CD4-positive, CD25-positive, alpha-beta regulatory T cell (primary cell): ENCODE measurements at places on chromosomes 11 and 22.

- no peaks in the 10 kb centered on the region for H3K4me1 ChIP-seq
- DNase-seq, result no peak
Observed at GRCh38 chr22:40599731-40600130, 36.8 kb downstream of the MRTFA start.

DNA sequence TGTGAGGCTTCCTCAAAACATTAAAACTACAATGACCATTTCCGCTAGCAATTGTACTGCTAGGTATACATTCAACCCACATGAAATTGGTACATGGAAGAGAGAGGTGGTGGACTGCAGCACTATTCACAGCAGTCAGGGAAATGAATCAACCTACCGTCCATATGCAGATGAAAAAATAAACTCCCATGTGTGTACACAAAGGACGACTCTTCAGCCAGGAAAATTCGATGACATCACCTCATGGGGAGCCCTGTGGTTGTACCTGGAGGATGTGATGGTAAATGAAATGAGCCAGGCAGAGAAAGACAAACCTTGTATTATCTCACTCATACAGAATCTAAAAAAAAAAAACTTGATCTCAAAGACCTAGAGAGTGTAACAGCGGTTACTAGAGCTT is 23.3 kb downstream of the RFPL3 start:
- H3K36me3 ChIP-seq, result peaks cover 8% of the 10 kb centered on the region
- H3K4me3 ChIP-seq, result no peak overlapping the region
- no peaks in the 10 kb centered on the region for H3K4me1 ChIP-seq
- H3K27me3 ChIP-seq, result no peaks in the 10 kb centered on the region

GRCh38 chr22:41562461-41562860 is 1.7 kb downstream of the CSDC2 start:
- no peak overlapping the region for H3K27ac ChIP-seq
- no peak for DNase-seq
- no peaks in the 10 kb centered on the region for H3K27me3 ChIP-seq
- no peaks in the 10 kb centered on the region for H3K36me3 ChIP-seq
- H3K4me1 ChIP-seq, result no peaks in the 10 kb centered on the region

GRCh38 chr22:31281733-31282132 is 10.6 kb downstream of the PIK3IP1 start:
- H3K4me3 ChIP-seq, result peak overlapping the region; percentile 24
- H3K27me3 ChIP-seq, result no peaks in the 10 kb centered on the region
- H3K4me1 ChIP-seq, result peaks cover 100% of the 10 kb centered on the region
- H3K36me3 ChIP-seq, result peaks cover 70% of the 10 kb centered on the region

- no peaks in the 10 kb centered on the region for H3K36me3 ChIP-seq
- no peaks in the 10 kb centered on the region for H3K27me3 ChIP-seq
- H3K4me1 ChIP-seq, result no peaks in the 10 kb centered on the region
- H3K27ac ChIP-seq, result no peak overlapping the region
- no peak for DNase-seq
- H3K4me3 ChIP-seq, result no peak overlapping the region
Observed at GRCh38 chr22:50053861-50054260, 4.2 kb downstream of the TTLL8 start.

DNA sequence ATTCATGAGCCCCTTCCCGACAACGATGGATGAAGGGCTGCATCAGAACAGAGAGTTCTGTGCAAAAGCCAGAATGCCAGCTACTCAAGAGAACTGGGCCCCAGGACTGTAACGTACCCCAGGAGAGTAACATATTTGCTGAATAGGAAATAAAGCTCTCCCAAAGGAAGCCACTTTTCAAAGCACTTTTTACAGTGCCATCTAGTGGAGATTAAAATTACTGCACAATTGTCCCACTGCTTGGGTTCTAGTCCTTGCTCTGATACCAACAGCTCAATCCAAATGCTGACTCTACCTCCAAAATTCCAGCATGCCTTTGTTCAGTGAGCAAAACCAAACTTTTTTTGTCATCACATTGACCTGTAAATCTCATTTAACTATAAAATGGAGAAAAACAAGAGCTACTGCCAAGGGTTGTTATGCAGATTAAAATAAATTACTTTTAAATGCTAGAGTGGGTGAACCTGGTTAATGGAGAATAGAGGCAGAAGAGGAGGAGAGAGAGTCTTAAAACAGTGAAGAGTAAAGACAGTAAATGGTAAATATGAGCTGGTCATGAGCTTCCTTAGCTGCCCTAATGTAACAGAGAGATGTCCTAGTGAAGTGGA is 87.6 kb upstream of the FSHB start:
- H3K4me3 ChIP-seq, result no peak overlapping the region
- H3K36me3 ChIP-seq, result no peaks in the 10 kb centered on the region
- peak; percentile 16 for DNase-seq
- no peaks in the 10 kb centered on the region for H3K4me1 ChIP-seq
- no peak overlapping the region for H3K27ac ChIP-seq
- no peaks in the 10 kb centered on the region for H3K27me3 ChIP-seq

DNA sequence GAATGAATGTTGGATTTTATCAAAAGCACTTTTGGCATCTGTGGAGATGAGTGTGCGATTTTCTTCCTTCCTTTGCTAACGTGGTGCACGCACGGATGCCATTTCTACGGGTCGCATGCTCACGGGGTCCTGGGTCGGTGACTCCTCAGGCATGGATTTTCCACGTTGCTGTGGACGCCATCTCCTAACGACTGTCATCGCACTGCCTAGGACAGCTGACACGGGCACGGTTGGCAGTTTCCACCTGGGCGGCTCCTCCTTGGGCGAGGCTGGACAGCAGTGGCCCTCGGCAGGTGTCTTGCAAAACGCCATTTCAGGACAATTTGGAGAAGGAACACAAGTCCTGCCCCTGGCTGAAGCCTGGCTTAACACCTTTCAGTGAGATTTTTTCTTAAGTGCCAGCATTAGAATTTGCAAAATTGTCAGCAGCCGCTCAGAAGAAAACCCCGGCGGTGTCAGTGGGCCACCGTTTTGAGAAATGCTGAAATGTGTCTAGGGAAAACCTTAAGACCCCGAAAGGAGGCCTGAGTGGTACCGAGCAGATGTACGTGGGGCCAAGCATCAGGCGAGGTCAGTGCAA is 34.7 kb upstream of the TOLLIP start:
- no peaks in the 10 kb centered on the region for H3K36me3 ChIP-seq
- H3K27ac ChIP-seq, result no peak overlapping the region
- H3K4me3 ChIP-seq, result no peak overlapping the region
- no peak for DNase-seq
- no peaks in the 10 kb centered on the region for H3K4me1 ChIP-seq
- H3K27me3 ChIP-seq, result no peaks in the 10 kb centered on the region

GRCh38 chr11:106468086-106468485 is 390.6 kb downstream of the AASDHPPT start:
- H3K27me3 ChIP-seq, result no peaks in the 10 kb centered on the region
- no peak overlapping the region for H3K4me3 ChIP-seq
- H3K27ac ChIP-seq, result no peak overlapping the region
- DNase-seq, result no peak
- no peaks in the 10 kb centered on the region for H3K36me3 ChIP-seq
- no peaks in the 10 kb centered on the region for H3K4me1 ChIP-seq

DNA sequence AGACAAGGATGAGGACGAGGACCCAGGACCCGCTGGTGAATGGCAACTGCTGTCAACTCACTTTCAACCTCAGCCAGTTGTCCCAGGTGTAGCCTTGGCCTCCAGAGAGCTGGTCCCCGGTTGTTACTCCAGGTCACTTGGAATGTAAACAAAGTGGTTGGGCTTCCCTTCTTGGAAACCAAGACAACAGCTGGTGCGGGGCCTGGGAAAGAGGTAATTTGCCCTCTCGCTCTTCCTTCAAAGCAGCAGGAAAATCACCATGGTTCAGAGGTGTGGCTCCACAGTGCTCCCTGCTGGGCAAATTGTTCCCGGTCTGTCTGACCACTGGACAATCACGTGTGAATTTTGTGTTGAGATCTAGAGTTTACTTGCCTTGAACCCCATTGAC is 15.0 kb downstream of the SLC1A2 start:
- DNase-seq, result no peak
- H3K4me1 ChIP-seq, result no peaks in the 10 kb centered on the region
- H3K27me3 ChIP-seq, result peaks cover 19% of the 10 kb centered on the region
- H3K27ac ChIP-seq, result no peak overlapping the region
- H3K36me3 ChIP-seq, result no peaks in the 10 kb centered on the region
- no peak overlapping the region for H3K4me3 ChIP-seq

DNA sequence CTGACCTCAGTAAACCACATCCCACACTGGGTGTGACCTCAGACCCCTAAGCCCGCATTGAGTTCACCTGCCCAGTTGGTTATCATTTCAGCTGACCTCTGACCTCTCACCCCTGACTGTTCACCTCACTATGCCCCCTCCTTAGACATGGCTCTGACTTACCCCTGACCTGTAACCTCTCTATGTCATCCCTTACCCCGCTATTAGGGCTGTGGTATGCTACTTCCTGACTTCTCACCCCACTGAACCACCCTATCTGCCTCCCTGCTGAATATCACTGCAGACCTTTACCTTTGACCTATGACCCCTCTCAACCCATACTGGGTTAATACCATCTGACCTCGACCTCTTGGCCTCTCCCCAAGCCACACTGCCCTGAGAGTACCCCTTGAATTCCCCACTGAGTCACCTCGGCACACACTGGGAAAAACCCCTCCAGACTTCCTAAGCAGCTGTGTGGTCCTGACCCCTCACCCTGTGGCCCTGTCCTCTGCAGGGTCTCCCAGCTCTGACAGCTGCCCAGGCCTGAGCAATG is 8.3 kb downstream of the PLCB3 start:
- H3K4me1 ChIP-seq, result peaks cover 5% of the 10 kb centered on the region
- no peak for DNase-seq
- no peak overlapping the region for H3K27ac ChIP-seq
- no peak overlapping the region for H3K4me3 ChIP-seq
- H3K27me3 ChIP-seq, result no peaks in the 10 kb centered on the region

GRCh38 chr22:17283423-17283822 is 64.2 kb upstream of the ADA2 start:
- no peak for DNase-seq
- H3K4me3 ChIP-seq, result no peak overlapping the region
- no peaks in the 10 kb centered on the region for H3K36me3 ChIP-seq
- H3K4me1 ChIP-seq, result peaks cover 11% of the 10 kb centered on the region

DNA sequence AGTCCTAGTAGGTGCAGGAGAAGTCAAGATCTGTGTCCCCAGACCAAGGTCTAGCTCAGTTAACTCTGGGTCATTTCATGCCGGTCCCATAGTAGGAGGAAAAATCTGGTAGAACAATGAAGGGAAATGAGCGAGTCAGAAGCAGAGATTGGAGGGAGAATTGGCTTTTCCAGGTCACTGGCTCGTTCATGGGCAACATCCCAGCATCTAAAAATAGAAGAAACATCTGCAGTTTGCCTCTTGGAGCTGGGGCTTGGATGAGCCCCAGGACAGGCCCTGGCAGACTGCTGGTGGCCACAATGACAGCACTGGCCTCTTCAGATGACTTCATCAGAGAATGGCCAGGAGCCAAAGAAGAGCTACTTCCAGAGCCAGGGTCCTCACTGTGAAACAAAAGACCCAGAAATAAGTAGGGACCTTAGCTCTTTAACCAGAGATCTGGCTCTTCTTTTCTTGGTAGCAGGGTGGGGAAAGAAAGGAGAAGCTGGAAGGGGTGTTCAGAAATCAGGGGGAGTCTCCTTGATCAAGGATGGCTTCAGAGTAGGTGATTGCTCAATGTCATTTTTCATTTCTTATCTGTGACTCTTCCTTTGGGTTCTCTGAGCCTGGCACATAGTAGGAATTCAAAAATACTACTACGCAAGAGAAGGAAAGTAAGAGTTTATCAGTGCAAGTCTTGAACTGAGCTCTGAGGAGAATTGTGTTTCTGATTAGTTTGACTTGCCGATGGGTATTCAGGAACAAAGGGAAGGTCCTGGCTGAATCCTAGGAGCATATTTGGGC is 102.6 kb downstream of the TMPRSS5 start:
- H3K36me3 ChIP-seq, result no peaks in the 10 kb centered on the region
- no peaks in the 10 kb centered on the region for H3K4me1 ChIP-seq
- H3K27me3 ChIP-seq, result peaks cover 19% of the 10 kb centered on the region
- H3K4me3 ChIP-seq, result no peak overlapping the region

DNA sequence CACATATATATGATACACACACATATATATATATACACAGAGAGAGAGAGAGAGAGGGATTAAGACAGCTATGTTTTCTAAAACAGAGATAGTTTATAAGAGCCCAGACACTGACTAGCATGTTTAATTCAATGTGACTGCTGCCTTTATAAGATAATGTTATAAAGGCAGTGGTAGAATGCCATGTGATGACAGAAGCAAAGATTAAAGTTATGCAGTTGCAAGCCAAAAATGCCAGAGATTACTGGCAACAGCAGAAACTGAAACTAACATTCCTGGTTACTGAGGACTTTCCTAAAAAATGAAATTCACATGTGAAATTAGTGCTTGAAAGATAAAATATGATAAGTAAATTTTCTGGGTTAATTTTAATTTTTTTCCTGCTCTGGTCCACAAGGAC is 1888.9 kb downstream of the LRRC4C start:
- H3K27me3 ChIP-seq, result no peaks in the 10 kb centered on the region
- no peaks in the 10 kb centered on the region for H3K4me1 ChIP-seq
- DNase-seq, result no peak
- no peak overlapping the region for H3K27ac ChIP-seq

GRCh38 chr22:45881524-45881875 is 95.5 kb downstream of the WNT7B start:
- H3K27ac ChIP-seq, result no peak overlapping the region
- no peak overlapping the region for H3K4me3 ChIP-seq
- no peak for DNase-seq
- H3K27me3 ChIP-seq, result no peaks in the 10 kb centered on the region

- H3K27me3 ChIP-seq, result no peaks in the 10 kb centered on the region
- H3K4me1 ChIP-seq, result no peaks in the 10 kb centered on the region
- no peak overlapping the region for H3K27ac ChIP-seq
- no peak overlapping the region for H3K4me3 ChIP-seq
- no peak for DNase-seq
Observed at GRCh38 chr11:74695705-74696280, 35.4 kb downstream of the CHRDL2 start.

- no peaks in the 10 kb centered on the region for H3K27me3 ChIP-seq
- H3K36me3 ChIP-seq, result no peaks in the 10 kb centered on the region
- no peak overlapping the region for H3K27ac ChIP-seq
- DNase-seq, result no peak
Observed at GRCh38 chr22:45957826-45958225, 19.1 kb downstream of the WNT7B start.

DNA sequence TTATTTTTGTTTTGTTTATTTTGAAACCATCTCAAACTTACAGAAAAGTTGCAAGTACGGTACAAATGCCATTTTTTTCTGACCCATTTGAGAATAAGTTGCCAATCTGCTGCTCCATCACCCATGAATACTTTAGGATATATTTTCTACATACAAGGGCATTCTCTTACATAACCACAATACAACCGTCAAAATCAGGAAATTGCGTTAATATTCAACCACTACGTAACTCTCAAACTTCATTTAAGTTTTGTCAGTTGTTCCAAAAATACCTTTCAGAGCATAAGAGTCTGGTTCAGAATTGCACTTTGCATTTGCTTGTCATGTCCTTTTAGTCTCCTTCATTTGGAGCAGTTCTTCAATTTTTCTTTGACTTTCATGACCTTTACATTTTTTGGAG is 194.3 kb upstream of the BDNF start:
- H3K27ac ChIP-seq, result no peak overlapping the region
- H3K36me3 ChIP-seq, result no peaks in the 10 kb centered on the region
- H3K27me3 ChIP-seq, result no peaks in the 10 kb centered on the region
- no peak for DNase-seq
- no peak overlapping the region for H3K4me3 ChIP-seq
- H3K4me1 ChIP-seq, result no peaks in the 10 kb centered on the region

GRCh38 chr11:22728600-22729389 is 62.4 kb downstream of the GAS2 start:
- H3K4me3 ChIP-seq, result no peak overlapping the region
- no peak for DNase-seq
- H3K4me1 ChIP-seq, result no peaks in the 10 kb centered on the region
- no peak overlapping the region for H3K27ac ChIP-seq
